ENCODE measurements at places on chromosomes 2 and 18. TPM values are rescaled to one million over a fixed set of nuclear protein-coding genes. Genes with fewer than 3 reads are reported as not detected.

The DCDC2C gene
- not detected for total RNA-seq

The ACVR1C gene
- 0.50 TPM for total RNA-seq

The GPR45 gene
- total RNA-seq, result not detected

The PCGF1 gene
- total RNA-seq, result 17.0 TPM

The TSHZ1 gene
- total RNA-seq, result 4.8 TPM

The EML6 gene
- total RNA-seq, result 2.9 TPM

The TSPYL6 gene
- not detected for total RNA-seq

The UNC80 gene
- total RNA-seq, result not detected

The RAB12 gene
- total RNA-seq, result 71.5 TPM

The MAP2 gene
- 5.3 TPM for total RNA-seq

The COL6A3 gene
- 202 TPM for total RNA-seq

The IL1RL2 gene
- not detected for total RNA-seq

The C2orf15 gene
- total RNA-seq, result 3.8 TPM

The AFTPH gene
- 16.8 TPM for total RNA-seq

The RUFY4 gene
- total RNA-seq, result not detected

The ST8SIA3 gene
- total RNA-seq, result not detected

The TEX261 gene
- total RNA-seq, result 45.2 TPM

The NOSTRIN gene
- 0.25 TPM for total RNA-seq

The TDRD15 gene
- 0.15 TPM for total RNA-seq

The C1GALT1C1L gene
- total RNA-seq, result 3.9 TPM

The PLA2R1 gene
- total RNA-seq, result 0.06 TPM

The NDUFV2 gene
- total RNA-seq, result 236 TPM

The SDC1 gene
- total RNA-seq, result 44.7 TPM

The CDK5R2 gene
- 0.45 TPM for total RNA-seq

The GCFC2 gene
- 3.4 TPM for total RNA-seq

The MAL gene
- not detected for total RNA-seq

The SP140 gene
- not detected for total RNA-seq

The RAPGEF4 gene
- total RNA-seq, result 1.7 TPM

The NETO1 gene
- not detected for total RNA-seq

The FNDC4 gene
- 0.29 TPM for total RNA-seq

The UBE2F gene
- 94.2 TPM for total RNA-seq

The HOXD12 gene
- not detected for total RNA-seq

The FZD7 gene
- 25.2 TPM for total RNA-seq

The MYO1B gene
- 51.0 TPM for total RNA-seq

The ATIC gene
- 31.2 TPM for total RNA-seq

The TWIST2 gene
- total RNA-seq, result 25.6 TPM

The TCF4 gene
- total RNA-seq, result 30.7 TPM

The EIF2AK2 gene
- 15.0 TPM for total RNA-seq

The ARL4C gene
- total RNA-seq, result 7.0 TPM

The PIAS2 gene
- 20.3 TPM for total RNA-seq
